ENCODE measurements at places on chromosomes 2 and 18.

- no peak for DNase-seq
Measured at GRCh38 chr2:2590841-2591541, 259.9 kb upstream of the MYT1L start.

- DNase-seq = no peak
Measured at GRCh38 chr2:51693640-51694039, 661.7 kb upstream of the NRXN1 start.

DNA sequence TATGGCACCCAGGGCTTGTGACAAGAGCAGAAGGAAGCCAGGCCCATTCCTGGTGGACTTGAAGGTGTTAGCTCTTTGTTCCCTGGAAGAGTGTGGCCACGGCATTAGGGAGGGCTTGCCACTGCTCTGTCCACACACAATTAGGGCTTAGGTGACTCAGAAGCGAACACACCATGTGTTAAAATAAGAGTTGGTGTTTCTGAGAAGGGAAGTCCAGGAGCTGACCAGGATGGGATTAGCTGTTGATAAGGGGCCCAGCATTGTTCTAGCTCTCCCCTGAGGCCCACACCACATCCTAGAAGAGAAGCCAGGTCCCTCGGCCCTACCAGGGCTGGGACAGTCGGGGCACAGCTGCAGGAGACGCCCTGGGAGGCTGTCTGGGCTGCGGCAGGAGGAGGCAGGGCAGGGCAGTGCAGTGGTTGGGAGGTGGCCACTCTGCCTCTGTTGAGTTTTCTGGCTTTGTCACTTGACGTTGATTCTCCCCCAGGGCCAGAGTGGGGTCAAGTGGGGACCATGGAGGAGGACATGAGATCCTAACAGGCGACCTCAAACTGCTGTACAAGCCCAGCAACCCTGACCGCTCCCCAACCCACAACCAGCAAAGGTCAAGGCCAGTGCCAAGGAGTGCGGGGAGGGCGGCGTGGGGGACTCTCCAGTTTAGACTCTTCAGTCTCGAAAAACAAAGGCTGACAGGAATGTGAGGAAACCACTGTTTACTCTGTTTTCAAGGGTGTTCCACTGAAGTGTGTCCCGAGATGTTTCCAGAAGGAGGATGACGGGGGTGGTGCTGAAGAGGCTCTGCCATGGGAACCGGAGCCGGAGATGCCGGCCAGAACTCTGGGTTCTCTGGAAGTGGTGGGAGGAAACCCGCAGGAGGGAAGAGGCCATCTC is 16.8 kb downstream of the GNLY start:
- DNase-seq = no peak

GRCh38 chr2:236814593-236814992 is 245.0 kb downstream of the ACKR3 start:
- DNase-seq = no peak

DNA sequence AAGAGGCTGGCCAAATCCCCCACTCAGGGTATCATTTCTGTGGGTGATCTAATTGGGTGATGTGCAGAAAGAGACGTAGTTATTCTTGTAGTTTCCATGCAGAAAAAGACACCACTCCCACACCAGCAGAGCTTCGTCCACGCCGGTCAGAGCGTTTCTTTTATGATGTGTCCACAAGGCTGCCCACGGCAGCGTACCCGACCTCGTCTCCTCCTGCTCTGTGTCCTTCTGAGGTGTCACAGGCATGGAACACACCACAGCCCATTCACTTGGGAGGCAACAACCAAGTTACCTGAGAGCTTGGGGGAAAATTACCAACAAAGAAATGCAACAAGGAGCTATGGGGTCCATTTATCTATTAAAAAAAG is 131.3 kb downstream of the PXDN start:
- DNase-seq = no peak

- DNase-seq = no peak
Measured at GRCh38 chr2:58304843-58305242, 63.7 kb upstream of the FANCL start.

DNA sequence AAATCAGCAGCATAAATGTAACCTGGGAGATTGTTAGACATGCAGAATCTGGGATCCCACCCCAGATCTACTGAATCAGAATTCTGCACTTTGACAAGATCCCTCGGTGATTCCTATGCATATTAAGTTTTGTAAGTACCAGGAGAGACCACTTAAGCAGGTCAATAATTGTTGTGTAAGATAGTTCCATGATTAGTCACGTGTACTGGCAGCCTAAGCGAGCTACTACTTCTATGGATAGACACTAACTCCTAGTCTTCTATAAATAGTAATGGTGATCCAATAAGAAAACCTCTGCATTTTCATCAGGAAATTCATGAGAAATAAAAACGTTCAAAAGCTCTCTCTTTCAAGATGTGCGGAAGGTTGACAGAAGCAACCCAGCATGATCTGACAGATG is 988.2 kb upstream of the CHAC2 start:
- no peak for DNase-seq

DNA sequence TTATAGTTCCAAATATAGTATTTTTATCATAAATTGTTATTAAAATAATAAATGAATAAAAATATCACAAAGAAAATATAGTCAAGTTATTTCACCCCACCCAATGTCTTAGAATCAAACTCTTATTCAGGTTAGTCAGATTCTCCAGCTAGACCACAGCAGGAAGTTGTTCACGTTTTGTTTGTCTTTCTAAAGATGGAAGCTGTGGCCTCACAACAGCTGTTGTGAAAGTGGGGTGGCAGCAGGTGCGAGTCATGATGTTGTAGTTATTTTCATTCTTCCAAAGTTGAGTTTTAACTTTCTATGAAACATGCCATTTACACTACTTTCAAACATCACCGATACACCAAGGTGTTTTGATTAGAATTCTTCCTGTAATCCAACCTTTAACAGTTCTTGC is 272.9 kb downstream of the SLC8A1 start:
- DNase-seq = no peak

DNA sequence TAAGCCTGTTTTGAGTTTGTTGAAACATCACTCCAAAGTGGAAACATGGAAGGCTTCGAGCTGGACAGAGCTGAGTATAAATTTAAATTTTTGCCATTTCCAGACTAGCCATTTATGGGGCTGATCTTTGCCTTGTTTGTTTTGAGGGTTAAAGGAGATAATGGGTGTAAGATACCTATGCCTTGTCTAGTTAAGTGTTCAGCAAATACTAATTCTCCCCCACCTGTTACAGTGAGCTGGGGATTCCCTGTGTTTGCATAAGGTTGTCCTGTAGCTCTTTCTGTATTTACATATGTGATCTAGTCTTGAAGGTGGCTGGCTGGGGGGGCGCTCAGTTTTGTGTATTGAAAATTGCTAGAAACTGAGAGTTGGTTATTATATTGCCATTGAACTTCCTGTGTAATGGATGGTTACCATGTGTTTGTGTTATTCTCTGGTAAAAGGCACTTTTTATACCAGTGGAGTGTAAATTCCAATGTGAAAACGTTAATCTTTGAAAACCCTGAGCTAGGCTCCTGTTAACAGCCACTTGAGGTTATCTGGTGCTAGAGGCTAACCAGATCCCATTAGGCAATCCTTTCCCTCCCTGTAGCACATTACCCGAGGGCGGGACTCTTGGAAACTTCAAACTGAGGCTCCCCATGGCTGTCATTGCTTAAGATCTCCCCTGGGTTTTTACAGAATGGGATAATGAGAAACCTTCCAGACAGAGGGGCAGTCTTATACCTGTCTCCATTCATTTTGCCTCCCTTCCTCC is 26.7 kb downstream of the TANC1 start:
- DNase-seq = no peak

- no peak for DNase-seq
Measured at GRCh38 chr2:151189125-151189524, 72.5 kb downstream of the RBM43 start.

- no peak for DNase-seq
Measured at GRCh38 chr2:196839574-196839973, 30.4 kb upstream of the C2orf66 start.

DNA sequence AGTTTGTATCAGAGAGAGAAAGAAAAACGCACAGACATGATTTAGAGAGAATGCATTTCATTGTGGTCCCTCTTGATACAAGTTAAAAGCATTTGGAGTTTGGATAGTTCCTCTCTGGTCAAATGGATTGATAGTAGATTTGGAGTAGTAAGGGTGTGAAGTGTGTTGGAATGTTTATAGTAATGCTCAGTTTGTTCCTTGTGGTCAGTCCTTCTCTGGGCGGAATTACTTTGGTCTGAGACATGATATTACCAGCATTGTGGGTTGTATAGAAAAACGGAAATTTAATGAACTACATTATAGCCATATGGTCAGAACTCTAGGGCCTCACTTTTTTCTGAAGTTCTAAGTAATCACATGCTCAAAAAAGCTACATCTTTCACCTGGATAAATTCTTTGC is 178.9 kb downstream of the AGAP1 start:
- no peak for DNase-seq

DNA sequence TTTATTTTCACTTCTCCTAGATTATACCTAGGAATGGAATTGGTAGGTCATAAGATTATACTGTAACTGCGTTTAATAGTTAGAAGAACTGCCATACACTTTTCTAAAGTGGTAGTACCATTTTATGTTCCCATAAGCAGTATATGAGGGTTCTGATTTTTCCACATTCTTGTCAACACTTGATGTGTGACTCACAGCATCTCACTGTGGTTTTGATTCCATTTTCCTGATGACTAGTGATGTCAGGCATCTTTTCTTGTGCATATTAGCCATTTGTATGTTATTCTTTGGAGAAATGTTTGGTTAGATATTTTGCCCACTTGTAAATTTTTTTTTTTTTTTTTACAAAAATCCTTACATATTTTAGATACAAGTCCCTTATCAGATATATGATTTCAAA is 2.3 kb downstream of the DCAF17 start:
- DNase-seq = no peak

DNA sequence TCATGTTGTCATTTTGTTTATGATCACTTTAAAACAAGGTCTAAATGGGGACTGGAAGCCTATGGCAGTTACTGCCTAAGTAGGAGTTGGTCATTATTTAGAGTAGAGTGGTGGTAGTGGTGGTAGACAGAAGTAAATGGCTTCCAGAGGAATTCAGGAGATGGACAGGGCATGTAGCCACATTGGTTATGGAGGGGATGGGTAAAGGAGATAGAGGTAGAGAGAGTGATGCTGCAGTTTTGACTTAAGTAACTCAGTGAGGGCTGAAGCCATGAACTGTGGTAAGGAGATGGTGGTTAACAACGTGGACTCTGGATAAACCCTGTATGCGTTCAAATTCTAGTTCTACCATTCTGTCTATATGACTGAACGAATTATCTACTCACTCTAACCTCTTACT is 61.6 kb upstream of the NOSTRIN start:
- DNase-seq = no peak

DNA sequence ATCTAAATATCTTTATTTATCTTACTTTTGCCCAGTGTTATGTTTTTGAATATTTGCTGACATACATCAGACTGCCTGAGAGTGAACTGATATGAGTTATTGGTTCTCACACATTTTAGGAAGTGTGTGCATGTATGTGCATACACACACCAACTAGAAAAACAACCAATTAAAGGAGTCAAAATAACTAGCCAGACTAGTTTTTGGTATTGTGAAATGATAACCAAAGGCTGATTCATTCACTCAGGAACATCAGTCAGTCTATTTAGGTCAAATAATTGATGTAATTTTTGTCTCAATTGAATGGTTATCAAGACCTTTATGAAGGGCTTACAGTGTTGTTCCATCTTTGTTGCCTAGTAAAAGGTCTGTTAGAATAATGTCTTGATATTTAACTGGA is 369.3 kb upstream of the VRK2 start:
- DNase-seq = no peak

GRCh38 chr2:126899616-126900185 is 1.0 kb downstream of the TEX51 start:
- DNase-seq = no peak

GRCh38 chr2:119242276-119243119 is 18.9 kb downstream of the STEAP3 start:
- no peak for DNase-seq

DNA sequence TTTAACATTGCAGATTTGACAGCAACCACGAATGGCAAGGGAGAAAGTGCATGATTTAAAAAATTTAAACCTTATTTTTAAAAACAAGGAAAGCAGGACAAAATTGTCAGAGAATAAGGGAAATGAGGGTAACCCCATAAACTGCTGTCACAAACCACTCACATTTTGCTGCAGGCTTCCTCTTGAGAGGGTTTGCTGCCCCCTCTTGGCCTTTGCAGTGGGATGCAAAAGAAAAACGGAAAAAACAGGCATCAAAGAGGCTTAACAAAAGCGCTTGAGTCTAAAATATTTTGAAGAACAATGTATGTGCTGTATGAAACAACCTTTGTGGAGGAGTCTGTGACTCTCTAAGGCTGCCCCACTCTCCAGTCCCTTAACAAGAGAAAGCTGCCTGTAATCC is 91.6 kb downstream of the TMX3 start:
- DNase-seq = no peak

GRCh38 chr18:12766986-12767433 is 64.2 kb downstream of the PSMG2 start:
- no peak for DNase-seq

DNA sequence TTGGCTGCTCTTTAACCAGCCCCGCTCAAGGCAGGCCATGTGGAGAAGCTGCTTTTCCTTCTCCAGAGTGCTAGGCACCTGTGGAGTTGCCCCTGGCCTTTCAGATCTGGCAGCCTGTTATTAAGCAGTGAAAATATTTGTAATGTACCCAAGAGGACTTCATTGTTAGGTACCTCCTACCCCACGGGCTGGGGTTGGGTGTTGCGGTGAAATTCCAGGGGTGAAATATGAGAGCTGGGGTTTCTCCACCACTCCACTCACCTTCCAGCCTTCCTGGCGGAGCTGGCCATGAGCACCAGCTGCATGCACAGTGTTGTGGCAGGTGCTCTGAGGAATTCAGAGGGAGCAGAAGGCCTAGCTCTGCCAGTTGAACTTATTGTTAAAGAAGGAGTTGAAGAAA is 39.1 kb downstream of the NTSR2 start:
- no peak for DNase-seq

- DNase-seq = no peak
Measured at GRCh38 chr2:72139471-72139873, 8.2 kb downstream of the CYP26B1 start.

GRCh38 chr18:34959989-34960388 is 81.2 kb upstream of the MAPRE2 start:
- DNase-seq = no peak

DNA sequence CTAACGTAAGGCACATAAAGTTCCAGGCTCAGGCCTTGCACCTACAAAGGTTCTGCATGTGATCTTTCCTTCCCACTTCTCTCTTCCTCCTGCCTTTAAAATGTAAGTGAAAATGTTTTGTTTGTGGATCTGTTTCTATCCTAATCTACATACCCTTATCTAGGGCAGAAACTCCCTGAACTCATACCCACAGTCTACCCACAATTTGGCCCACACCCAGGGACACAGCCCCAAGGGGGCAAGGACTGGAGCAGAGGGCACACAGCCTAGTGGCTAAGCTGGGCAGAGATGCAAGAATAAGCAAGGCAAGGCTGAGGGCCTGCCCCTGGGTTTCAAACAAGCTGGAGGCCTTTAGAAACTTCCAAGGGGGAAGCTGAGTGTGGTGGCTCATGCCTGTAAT is 71.0 kb downstream of the HS1BP3 start:
- DNase-seq = no peak

- no peak for DNase-seq
Measured at GRCh38 chr2:147398301-147398700, 446.5 kb upstream of the ACVR2A start.

GRCh38 chr18:43805646-43806194 is 528.4 kb upstream of the SYT4 start:
- no peak for DNase-seq
